ENCODE measurements at places on chromosomes 11 and 22.
A peak's percentile ranks its signal among the peaks of the same experiment; 100 is the strongest.

DNA sequence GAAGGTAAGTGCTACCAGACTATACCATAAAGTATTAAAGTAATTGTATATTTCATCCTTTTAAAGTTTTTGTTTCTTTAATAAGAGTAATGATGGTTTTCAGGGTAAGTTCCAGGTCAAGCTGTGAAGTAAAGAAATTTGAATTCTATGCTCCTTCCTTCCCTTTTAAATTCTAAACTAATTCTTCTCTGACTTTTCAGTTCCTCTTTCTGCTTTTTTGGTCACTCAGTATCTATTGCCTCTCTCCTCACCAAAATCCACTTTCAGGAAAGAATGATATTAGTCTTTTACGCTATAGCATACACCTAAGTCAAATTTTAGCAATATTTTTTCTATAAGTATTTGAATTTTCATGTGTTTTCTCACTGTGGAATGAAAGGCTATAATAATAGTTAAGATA, 8.2 kb downstream of the MMP8 start:
- no peak for DNase-seq

- no peak for DNase-seq
Measured at GRCh38 chr11:122670131-122670530, 14.6 kb downstream of the UBASH3B start.

- DNase-seq, result no peak
Measured at GRCh38 chr11:130183878-130184610, 24.5 kb downstream of the ST14 start.

- no peak for DNase-seq
Measured at GRCh38 chr11:3823303-3823702, 14.9 kb downstream of the PGAP2 start.

DNA sequence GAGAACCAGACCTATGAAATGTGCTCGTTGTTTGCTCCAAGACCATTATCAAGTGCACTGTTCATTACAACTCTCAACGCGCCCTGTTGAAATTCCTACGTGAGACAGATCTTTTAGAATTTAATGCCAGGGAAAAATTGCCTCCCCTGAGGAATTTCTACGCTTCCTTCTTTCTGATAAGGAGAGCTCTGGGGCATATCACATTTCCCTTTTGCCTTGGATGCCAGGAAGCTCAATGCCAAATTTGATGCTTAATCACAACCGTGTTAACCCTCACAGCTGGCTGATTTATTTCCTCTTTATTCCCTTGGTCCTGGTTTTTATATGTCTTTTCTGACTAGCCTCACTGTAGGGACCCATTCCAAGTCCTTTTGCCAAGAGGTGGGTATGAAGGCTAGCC, 109.4 kb downstream of the MICAL2 start:
- DNase-seq, result no peak

DNA sequence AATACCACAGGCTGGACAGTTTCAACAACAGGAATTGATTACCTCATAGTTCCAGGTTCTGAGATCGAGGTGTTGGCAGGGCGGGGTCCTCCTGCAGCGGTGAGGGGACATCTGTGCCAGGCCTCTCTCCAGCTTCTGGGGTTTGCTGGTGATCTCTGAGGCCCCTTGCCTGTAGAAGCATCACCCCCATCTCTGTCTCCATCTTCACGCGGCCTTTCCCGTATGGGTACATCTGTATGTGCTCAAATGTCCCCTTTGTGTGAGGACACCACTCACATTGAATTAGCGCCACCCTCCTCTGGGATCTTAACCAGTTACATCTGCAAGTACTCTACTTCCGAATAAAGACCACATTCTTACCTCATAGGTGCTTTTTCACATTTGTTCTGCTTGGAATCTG, 1029.9 kb downstream of the BRD1 start:
- no peak for DNase-seq

DNA sequence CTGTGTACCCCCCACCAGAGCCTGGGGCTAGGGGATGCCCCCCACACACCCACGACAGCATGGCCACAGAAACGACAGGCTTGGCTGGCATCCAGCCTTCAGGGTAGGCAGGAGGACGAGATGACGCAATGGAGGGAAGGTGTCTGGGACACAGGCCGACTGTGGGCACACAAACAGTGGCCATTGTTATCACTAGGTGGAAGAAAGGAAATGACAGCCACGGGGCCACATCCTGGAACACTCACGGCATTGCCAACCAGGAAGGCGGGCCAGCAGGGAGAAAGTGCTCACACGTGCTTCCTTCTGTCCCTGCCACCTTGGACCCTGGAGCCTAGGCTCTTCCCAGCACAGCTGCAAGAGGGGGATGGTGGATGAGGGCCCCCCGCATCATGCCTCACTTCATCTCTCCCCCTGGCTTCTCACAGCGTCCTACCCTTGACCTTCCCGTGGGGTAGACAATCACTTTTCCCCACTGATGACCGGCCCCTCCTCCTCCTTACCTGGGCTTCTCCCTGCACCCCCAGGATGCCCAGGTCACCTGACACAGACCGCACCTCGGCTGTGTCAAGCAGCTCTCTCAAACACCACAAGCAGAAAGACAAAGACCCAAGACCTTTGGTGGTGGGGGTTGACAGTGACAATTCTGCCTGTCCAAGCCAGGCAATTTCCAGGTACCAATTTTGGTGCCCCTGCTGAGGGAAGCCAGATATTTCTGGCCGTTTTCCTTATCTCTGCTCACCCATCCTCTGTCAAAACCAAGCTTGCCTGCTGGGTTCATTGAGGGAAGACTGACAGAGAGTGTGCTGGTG, 8.6 kb downstream of the PLA2G6 start:
- DNase-seq, result peak; percentile 26

DNA sequence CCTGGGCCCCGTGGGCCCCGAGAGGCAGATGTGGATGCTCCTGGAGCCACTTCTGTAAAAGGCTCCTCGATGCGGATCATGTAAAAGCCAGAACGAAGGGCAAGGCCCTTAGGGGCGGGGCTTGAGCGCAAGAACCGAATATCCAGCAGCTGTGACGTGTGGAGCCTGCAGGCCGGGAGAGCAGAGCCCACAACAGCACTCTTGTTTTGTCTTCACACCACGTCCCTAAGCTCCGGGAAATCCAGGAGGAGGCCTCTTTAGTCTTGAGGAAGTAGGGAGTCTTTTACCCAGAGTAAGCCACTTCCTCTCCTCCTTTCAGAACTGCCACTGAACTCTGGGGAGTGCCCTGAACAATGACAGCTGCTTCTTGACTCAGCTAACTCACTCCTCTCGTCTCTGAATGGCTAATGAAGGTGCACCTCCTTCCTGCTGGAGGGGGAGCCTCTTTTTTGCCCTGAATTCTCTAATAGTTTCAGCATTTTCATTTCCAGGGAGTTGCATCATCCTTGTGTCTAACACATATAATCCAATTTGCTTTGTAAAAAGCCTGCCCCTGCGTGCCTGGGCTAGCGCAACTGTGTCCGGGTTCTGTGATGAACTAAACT, 12.5 kb downstream of the L3MBTL2 start:
- no peak for DNase-seq

DNA sequence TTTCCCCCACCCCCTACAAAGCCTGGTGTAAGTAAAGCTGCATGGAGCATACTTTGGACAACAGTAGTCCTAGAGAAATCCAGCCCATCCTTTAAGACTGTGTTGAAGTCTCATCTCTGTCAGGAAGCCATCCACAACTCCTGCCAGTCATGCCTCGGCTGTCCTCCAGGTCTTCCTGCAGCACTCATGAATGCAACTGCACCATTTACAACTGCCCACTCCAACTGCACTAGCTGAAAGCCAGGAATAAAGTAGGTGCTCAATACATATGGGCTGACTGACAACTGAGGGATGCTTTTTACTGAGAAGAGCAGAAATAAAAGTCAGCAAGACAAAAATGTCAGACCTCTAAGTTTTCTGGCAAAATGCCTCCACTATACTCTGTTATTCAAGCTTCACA, 27.4 kb downstream of the IL18BP start:
- DNase-seq, result no peak

DNA sequence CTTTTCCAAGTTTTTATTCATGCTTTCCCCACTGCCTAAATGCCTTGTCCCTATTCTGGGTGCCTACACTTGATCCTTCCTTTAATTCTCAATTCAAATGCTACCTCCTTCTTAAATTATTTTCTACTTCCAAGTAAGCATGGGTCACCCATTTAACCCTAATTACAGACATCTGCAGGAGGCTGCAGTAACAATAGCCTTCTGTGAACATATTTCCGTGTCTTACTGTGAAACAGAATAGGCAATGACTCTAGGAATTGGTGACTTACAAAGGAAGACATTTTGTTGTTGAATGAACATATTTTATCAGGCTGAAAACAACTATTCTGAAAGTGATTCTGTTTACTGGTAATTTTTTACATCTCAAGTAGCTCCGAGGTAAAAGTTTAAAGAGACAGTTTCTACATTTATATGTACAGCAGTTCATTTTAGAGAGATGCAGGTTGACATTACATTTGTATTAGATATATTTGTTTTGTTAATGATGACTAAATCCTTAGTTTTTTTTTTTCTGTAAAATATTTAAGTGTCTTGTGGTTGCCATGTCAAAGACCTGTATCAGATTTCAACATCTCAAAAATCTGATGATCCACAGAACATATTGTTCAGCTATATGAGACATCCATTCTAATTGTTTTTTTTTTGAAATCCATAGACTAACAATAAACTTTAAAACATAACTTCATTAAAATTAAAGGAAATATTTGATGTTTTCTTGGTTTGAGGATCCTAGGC, 316.8 kb downstream of the CASP12 start:
- no peak for DNase-seq

DNA sequence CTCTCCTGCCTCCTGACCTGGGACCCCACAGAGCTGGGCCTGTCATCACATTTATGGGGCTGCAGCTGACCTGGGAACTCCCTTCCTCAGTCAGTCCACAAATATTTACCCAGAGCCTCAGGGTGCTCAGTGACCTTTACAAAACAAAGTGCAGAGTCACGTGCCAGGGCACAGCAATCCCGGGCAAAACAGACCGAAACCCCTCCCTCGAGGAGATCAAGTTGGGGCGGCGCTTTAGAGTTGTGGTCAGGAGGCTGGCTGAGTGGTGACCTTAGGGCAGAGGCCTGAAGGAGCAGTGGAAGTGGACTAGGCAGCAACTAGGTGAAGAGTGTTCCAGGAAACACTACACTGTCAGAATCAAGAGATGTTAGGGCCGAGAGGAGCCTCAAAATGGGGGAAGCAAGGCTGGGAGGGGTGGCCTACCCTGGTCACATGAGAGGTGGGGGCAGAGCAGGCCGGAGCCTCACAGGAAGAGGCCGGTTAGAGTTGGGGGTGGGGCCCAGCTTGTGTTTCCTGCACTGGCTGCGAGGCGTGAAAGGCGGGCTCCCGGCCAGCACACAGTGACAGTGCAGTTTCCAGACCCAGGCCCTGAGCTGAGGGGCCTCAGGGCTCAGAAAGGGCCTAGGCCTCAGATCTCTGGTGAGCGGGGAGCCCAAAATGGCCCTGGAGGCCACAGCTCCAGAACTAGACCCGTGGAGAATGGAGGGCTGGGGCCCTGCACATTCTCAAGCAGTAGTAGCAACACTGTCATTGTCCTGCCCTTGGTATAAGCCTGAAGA, 3.7 kb upstream of the NEAT1 start:
- DNase-seq, result peak; percentile 98

- DNase-seq, result no peak
Measured at GRCh38 chr11:91707652-91708482, 516.8 kb upstream of the FAT3 start.

GRCh38 chr11:113314389-113315301, at the start of gene TTC12:
TSS of gene TTC12 (plus strand) at chr11:113314583. CDS start at chr11:113316258, 1,675 bp downstream.
- peak; percentile 93 for DNase-seq

DNA sequence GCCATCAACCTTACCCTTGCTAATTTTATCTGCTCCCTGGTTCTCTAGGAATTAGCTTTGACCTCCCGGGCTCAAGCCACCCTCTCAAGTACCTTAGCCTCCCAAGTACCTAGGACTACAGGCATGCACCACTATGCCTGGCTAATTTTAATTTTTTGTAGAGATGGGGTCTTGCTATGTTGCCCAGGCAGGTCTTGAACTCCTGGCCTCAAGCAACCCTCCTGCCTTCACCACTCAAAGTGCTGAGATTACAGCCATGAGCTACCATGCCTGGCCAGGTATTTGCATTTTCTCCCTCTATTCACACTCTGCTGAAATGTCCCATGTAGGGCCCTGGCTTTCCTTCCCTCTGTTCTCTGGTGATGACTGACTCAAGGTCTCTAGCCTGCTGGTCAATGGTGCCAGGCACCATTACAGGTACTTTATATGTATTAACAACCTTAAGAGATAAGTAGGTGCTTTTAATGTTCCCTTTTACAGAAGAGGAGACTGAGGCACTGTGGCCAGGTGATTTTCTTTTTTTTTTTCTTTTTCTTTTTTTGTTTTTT, 8.5 kb upstream of the WDR74 start:
- no peak for DNase-seq

DNA sequence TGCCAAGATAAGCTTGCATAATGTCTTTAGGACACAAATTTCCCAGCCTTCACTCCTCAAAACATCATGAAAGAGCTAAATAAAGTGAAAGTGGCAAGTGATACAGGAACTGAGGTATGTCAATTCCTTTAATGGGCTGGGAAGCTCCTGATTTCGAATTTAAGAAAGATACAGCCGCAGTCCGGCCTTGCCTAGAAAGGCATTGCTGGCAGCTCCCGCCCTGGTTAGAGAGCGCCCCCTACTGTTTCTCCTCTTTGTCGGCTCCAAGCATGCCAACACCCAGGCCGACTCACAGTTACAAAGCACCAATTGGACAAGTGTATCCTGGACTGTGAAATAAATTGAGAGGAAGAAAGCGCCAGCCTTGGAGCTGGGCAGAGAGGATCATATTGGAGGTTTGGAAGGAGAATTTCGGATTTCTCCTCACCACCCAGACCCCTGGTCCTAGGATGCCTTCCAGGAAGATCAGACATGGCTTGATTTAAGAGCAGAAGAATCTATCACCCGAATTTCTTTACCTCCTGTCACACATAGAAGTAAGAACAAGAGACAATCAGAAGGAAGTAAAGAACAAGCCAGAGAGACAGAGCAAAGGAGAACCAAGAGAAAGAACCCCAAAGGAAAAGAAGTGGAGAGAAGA, 84.0 kb downstream of the FAM76B start:
- peak; percentile 90 for DNase-seq

DNA sequence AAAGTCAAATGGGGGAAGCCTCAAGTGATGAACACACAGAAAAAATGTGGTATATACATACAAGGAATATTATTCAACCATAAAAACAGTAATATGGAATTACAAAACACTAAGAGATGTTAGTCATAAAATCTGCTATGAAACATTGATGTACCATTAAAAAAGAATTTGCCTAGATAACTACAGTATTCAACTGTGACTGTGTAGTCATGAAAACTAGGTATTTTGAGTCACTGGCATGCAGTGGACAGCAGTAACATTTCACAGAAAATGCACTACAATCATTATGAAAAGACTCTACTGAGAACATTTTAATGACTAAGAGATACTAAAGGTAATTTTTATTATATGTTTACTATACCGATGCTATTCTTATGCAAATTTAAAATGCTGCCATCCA, 11.7 kb downstream of the ZNF195 start:
- no peak for DNase-seq

GRCh38 chr11:64092111-64092760, 56.5 kb downstream of the FLRT1 start:
- no peak for DNase-seq

- no peak for DNase-seq
Measured at GRCh38 chr22:40679249-40679963, at the start of gene MCHR1. TSS of gene MCHR1 (plus strand) at chr22:40679484. CDS start at chr22:40679653, 169 bp downstream.

All from hematopoietic multipotent progenitor cell treated with erythropoietin and hydrocortisone succinate and interleukin-3 and kit ligand, for 15 days (in vitro differentiated cells).